ENCODE measurements at places on chromosomes 3 and 15.

DNA sequence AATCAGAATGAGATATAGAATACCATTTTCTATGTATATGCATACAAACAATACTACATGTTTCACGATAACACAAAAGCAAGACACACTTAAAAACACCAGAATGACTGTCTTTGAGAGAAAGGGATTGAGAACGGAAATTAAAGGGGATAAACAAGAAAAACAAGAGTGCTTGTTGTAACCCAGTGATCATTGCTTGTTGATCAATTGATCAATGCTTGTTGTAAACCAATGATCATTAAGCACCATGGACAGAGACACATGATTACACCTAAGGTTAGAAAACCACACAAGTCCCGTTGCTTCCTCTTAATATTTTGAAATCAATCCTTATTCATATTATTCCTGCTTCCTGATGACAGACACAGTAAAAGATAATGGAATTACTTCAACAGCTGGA is 1.1 kb upstream of the OR4F15 start:
- no peak for DNase-seq

DNA sequence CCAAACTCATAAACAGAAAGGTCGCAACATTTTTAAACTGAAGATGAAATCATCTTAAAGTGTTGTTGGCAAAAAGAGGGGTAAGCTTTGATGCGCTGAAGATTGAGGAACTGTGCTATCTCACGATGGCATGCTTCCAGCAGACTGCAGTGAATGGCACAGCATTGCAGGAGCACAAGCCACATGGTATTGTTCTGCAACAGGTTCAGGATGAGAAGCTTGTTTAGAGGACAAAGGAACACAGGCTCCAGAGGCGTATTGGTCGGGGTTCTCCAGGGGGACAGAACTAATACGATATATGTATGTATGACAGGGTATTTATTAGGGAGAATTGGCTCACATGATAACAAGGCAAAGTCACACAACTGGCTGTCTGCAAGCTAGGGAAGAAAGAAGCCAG is 13.8 kb upstream of the PLD1 start:
- DNase-seq = no peak

DNA sequence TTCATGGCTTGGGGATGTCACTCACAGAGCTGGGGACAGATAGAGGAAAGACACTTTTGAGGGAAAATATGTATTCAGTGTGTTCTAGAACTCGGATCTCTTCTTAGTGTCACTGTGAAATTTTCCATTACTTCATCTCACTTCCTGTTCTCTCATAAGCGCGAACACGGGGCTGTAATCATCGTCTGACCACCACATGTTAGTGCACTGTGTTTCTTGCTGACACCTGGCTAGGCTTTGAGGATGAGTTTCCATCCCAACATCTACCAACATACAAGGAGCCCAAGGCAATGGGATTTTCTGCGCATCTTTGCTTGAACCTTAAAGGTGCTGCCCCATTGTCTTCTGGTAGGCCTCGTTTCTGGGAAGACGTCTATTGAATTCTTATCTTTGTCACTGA is 84.0 kb downstream of the LIPC start:
- no peak for DNase-seq

- peak; percentile 21 for DNase-seq
Observed at GRCh38 chr15:89457086-89457485, 39.3 kb downstream of the RHCG start.

DNA sequence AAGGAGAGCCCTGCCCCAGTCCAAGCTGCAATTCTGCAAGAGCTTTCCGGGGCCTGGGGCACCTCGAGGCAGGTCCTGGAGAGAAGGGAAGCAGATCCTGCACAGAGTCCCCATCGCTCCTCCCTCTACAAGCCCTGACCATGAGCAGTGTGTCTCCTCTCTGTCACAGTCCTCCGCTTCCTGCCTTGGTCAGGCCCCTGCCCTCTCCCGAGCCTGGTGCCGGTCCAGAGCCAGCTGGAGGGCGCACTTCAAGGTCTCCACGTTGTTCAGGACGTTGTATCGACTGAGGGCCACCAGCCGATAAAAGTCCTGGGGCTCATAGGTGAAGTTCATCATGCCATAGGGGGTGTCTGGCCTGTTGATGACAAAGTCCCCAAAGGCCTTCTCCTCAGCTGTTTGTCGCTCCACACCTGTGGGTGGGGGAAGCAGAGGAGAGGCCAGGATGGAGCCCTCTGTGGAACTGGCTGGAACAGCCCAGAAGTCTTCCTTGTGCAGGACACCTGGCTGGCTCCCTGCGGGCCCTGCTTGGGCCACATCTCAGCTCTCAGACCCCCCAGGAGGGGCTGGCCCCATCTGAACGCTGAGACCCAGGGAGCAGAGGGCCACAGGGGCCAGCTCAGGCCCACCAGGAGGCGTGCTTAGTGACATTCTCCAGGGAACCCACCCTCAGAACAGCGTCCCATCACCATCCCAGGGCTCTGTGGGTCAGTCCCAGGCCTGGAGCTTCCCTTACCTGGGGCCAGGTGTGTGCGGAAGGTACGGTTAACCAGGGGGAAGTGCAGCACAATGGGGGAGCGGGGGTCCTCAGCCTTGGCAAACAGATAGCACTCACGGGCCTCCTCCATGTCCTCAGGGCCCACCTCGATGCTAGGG is 14.4 kb downstream of the PLA2G4F start:
- no peak for DNase-seq

DNA sequence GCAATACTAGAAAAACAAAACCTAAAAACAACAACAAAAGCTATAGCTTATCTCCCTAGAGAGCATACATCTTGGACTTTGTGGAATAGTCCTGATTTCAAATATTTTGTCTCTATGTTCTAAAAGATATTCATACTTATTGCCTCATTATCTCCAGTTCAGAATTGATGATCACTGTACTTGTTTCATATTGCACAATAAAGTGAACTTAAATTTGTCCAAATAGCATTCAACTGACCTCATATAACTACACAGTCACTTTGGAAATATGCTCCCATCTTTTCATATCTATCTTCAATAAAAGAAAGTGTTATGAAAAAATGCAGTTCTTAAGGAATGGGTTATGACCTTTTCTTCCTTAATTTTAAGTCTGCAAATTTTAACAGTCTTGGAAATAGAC is 228.6 kb upstream of the CMC1 start:
- no peak for DNase-seq

- no peak for DNase-seq
Observed at GRCh38 chr3:17302774-17303173, 418.0 kb downstream of the PLCL2 start.

- DNase-seq = no peak
Observed at GRCh38 chr15:49718234-49718633, 97.4 kb downstream of the DTWD1 start.

- DNase-seq = no peak
Observed at GRCh38 chr3:59609657-59610348, 560.0 kb upstream of the CFAP20DC start.

GRCh38 chr3:61381745-61382392 is 130.6 kb upstream of the FHIT start:
- peak; percentile 17 for DNase-seq
